ENCODE measurements at places on chromosomes 4 and X. TPM values are rescaled to one million over a fixed set of nuclear protein-coding genes. Genes with fewer than 3 reads are reported as not detected.

LNX1 gene
- not detected for total RNA-seq

VCX3B gene
- not detected for total RNA-seq

ZCCHC18 gene
- 2.5 TPM for total RNA-seq

- H3K27me3 ChIP-seq, result no peaks in the 10 kb centered on the region
- peaks cover 3% of the 10 kb centered on the region for H3K36me3 ChIP-seq
- no peak overlapping the region for H3K4me3 ChIP-seq
- no peaks in the 10 kb centered on the region for H3K4me1 ChIP-seq
- no peak for DNase-seq
Observed at GRCh38 chr4:102308032-102308799, 37.1 kb downstream of the SLC39A8 start.

DNA sequence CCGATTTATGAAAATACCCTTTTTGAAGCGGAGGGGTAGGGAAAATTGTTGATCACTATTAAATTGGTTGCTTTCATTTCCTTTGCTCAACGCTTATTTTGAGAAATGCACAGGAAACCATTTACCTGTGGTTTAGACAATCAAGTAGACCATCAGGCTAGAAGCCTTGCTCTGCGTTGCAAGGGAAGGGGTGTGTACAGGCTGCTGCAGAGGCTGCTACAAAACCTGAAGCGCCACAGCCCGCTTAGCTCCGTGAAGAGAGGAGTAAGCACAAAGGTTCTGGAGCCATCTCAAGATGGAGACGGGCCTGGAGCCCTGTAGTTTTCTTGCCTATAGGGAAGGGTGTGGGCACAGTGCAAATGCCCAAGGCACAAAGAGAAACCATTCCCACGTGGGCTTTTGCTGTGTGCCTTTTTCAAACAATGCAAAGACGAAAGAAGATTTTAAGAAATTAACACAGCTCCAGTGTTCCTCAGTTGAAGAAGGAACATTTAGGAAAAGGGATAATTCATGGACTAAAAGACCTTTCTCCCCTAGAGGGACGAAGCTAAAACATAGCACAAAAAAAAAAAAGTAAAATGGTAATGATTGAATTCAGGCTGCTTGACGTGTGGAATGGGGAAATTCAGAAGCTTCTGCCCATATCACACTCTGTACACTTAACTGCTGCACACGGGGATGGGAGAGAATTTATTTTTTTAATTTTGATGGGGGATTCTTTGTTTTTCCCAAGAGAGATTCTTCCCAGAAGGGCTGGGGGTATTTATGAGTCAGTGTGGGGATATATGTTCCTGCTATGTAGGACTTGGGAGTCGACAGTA lies 3.5 kb downstream of the TMSB4X start:
- H3K27ac ChIP-seq, result peak overlapping the region; percentile 93
- H3K36me3 ChIP-seq, result peaks cover 22% of the 10 kb centered on the region
- peak overlapping the region; percentile 57 for H3K4me3 ChIP-seq
- peak; percentile 83 for DNase-seq

GRCh38 chr4:173171098-173171497 lies 2.5 kb downstream of the GALNT7 start:
- no peak for DNase-seq
- H3K27me3 ChIP-seq, result no peaks in the 10 kb centered on the region
- peaks cover 15% of the 10 kb centered on the region for H3K4me1 ChIP-seq

DNA sequence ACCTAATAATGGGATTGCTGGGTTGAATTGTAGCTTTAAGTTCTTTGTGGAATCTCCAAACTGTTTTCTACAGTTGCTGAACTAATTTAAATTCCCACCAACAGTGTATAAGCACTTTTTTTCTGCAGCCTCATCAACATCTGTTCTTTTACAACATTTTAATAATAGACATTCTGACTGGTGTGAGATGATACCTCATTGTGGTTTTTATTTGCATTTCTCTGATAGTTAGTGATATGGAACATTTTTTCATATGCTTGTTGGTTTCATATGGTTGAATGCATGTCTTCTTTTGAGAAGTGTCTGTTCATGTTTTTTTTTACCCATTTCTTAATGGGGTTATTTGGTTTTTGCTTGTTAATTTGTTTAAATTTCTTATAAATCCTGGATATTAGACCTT lies 1718.9 kb downstream of the C4orf33 start:
- no peaks in the 10 kb centered on the region for H3K36me3 ChIP-seq
- H3K4me1 ChIP-seq, result no peaks in the 10 kb centered on the region
- no peak for DNase-seq
- no peak overlapping the region for H3K27ac ChIP-seq
- no peak overlapping the region for H3K4me3 ChIP-seq
- H3K27me3 ChIP-seq, result no peaks in the 10 kb centered on the region

- no peak overlapping the region for H3K27ac ChIP-seq
- no peaks in the 10 kb centered on the region for H3K4me1 ChIP-seq
- DNase-seq, result no peak
- H3K4me3 ChIP-seq, result no peak overlapping the region
- H3K27me3 ChIP-seq, result no peaks in the 10 kb centered on the region
Observed at GRCh38 chr4:96094183-96094582, 254.3 kb downstream of the PDHA2 start.

DNA sequence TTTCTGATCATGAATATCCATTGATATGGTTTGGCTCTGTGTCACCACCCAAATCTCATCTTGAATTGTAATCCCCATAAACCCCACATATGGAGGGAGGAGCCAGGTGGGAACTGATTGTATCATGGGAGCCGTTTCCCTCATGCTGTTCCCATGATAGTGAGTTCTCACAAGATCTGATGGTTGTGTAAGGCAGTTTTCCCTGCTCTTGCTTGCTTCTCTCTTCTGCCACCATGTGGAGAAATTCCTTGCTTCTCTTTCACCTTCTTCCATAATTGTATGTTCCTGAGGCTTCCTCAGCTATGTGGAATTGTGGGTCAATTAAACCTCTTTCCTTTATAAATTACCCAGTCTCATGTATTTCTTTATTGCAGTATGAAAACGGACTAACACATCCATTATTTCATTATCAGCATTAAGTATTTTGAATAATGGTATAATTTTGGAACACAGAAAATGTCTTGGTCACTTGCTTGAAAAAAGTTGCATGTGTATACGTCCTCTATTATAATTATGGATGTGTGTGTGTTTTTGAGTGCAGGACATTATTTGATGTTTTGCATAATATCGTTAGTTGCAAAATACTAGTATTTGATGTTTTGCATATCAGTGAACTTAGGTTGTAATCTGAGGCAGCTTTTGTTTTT lies 334.6 kb downstream of the PCDH10 start:
- H3K36me3 ChIP-seq, result no peaks in the 10 kb centered on the region
- DNase-seq, result no peak
- H3K27me3 ChIP-seq, result no peaks in the 10 kb centered on the region
- H3K27ac ChIP-seq, result no peak overlapping the region
- H3K4me1 ChIP-seq, result no peaks in the 10 kb centered on the region

- no peak overlapping the region for H3K27ac ChIP-seq
- H3K4me3 ChIP-seq, result no peak overlapping the region
- no peak for DNase-seq
- no peaks in the 10 kb centered on the region for H3K4me1 ChIP-seq
- no peaks in the 10 kb centered on the region for H3K27me3 ChIP-seq
Observed at GRCh38 chr4:134708026-134708425, 506.4 kb upstream of the PABPC4L start.

Measured in naive thymus-derived CD4-positive, alpha-beta T cell (primary cell).